T-helper 22 cell (primary cell): ENCODE measurements at places on chromosomes 7 and 10.
A peak's percentile ranks its signal among the peaks of the same experiment; 100 is the strongest.

- no peak for DNase-seq
Observed at GRCh38 chr10:69213591-69214311, 6.4 kb upstream of the HKDC1 start.

DNA sequence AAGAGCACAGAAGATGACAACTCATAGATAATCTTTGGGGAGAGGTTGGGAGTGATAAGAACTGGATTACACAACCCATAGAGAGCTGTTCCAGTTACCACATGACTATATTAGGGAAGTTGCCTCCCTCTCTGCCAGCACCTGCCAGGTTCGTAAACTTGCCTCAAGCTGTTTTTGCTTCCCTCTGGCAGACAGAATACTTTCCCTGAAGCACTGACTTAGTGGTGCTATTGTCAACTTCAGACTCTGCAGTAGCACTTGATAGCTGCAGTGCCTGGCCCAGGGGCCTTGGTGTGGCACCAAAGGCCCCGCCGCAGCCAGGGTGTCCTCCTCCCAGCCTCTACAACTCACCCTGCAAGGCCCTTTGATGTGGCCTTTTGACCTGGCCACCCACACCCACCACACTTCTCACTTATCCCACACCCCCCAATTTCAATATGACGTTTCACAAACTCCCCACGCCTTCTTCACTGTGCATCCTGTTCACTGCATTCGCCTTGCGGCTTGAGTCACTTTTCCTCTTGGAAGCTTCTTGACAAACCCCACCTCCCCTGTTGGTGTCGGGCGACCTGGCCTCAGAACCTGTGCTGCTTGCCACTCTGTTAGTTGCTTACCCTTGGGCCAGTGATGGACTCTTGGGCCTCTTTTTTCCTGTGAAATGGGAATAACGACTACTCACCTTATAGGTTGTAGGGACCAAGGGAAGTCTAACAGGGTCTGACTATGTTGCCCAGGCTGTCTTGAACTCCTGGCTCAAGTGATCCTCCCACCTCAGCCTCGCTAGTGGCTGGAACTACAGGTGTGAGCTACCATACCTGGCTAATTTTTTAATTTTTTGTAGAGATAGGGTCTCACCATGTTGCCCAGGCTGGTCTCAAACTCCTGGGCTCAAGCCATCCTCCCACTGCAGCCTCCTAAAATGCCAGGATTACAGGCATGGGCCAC is 50.2 kb upstream of the PODXL start:
- DNase-seq = no peak

- peak; percentile 30 for DNase-seq
Observed at GRCh38 chr7:77759294-77759889, 38.8 kb downstream of the TMEM60 start.

- DNase-seq = no peak
Observed at GRCh38 chr7:24921362-24921679, 58.7 kb downstream of the OSBPL3 start.

DNA sequence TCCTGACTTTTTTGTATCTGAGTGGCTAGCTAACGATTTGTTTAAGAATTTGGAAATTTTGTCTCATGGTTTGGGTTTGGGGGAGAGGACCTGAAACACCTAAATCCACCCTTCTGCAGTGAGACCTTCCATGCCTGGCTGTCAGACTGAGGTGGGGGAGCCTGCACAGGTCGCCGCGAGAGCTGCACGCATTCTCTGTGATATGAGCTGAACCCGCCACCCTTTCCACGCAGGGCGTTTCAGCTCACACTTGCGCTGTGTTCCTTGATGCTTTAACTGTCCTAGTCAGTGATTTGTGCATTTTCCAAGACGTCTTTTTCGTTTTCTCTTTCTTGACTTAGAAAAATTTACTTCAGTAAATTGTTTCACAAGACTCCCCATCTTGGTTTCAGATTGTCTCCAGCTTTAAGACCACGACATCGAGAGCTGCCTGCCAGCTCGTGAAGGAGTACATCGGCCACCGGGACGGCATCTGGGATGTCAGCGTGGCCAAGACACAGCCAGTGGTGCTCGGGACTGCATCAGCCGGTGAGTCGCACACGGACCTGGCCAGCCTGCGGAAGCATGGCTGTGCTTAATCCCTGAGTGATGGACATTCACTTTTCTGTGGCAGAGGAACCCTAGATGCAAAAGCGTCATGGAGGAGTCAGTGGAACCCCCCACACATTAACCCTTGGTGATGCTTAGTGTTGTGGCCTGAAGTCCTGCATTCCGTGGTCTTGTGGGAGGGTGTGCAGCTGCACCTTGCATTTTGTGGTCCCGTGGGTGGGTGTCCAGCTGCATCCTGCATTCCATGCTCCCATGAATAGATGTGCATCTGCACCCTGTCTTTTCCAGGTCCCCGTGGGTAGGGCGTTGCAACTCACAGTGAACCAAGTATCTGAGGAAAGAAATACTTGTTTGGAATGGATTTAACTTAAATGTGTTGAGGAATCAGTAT is 28.1 kb downstream of the WDR37 start:
- no peak for DNase-seq

DNA sequence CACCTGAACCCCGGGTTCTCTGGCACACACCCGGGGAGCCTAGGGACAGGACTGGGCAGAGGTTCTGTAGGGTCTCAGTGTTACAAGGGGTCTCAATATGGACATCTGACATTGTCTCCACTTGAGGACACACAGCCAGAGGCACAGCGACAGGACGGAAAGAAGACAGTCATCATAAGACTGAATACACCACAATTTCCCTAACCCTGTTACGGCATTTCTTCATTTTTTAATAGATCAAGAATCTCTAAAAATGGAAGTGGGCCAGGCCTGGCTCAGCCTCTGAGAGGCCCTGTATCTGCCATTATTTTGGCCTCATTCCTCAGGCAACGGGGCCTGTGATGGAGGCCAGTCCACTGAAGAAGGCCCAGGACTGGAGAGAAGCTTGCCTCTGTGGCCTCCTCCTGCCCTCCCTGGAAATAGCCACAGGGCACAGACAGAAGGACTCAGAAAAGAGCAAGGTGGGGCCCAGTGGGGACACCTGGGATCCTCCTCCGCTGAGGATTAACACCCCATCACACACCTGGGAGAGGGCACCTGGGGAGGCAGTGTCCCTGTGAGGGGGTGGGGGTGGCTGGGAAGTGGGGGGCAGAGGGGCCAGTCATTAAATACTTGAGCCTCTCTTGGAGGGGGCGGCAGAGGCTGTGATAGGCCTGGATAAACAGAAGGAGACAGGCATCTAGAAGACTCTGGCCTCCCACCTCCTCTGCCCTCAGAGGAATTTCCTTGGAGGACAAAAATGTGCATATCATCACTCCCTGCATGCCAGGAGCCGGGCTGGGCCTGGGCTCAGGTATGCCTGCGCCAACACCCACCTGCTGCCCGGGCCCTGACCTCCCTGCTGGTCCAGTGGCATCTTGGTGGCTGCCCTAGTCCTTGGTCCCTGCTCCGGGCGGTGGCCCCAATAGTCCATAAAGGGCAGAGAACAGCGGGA is 8.0 kb downstream of the SPOCK2 start:
- DNase-seq = no peak

DNA sequence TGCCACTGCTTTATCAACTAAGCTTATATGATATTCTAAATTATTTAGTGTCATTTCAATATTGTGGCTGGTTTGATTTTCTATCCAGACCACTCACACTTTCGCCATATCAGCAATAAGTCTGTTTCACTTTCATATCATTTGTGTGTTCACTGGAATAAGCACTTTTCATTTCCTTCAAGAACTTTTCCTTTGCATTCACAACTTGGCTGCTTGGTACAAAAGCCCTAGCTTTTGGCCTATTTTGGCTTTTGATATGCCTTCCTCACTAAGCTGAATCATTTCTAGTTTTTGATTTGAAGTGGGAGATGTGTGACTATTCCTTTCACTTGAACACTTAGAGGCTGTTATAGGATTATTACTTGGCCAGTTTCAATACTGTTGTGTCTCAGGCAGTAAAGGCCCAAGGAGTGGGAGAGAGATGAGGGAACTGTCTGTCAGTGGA is 120.9 kb upstream of the NAMPT start:
- no peak for DNase-seq

GRCh38 chr10:103605359-103606096 is 112.0 kb downstream of the NEURL1 start:
- no peak for DNase-seq

DNA sequence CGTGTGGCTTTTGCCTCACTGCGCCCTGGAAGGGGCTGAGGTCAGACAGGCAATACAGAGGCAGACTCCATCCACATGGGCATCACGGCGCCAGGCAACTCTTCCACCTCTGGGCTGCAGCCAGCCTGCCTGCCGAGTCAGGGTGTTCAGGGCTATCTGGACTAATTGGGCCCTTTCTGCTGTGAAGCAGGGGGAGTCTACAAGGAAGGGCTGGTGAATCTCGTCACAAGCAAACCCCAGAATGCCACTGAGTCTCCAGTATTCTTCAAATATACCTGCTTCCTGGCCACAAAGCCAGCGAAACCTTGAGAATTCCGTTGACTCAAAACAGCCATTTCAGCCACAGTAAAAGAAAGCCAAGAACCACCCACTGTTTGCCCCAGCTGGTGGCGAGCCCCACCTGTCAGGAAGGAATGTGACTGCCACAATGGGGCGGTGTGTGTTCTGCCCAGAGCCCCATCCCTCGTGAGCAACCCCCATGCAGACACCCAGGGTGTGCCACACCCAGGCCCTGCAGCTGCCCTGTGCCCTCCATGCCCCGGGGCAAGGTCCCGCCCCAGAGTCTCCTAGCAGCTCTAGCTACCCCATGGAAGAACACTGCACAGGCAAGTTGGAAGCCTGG is 117.3 kb downstream of the FAM53B start:
- peak; percentile 27 for DNase-seq

- no peak for DNase-seq
Observed at GRCh38 chr10:89121764-89122020, 85.4 kb downstream of the CH25H start.

DNA sequence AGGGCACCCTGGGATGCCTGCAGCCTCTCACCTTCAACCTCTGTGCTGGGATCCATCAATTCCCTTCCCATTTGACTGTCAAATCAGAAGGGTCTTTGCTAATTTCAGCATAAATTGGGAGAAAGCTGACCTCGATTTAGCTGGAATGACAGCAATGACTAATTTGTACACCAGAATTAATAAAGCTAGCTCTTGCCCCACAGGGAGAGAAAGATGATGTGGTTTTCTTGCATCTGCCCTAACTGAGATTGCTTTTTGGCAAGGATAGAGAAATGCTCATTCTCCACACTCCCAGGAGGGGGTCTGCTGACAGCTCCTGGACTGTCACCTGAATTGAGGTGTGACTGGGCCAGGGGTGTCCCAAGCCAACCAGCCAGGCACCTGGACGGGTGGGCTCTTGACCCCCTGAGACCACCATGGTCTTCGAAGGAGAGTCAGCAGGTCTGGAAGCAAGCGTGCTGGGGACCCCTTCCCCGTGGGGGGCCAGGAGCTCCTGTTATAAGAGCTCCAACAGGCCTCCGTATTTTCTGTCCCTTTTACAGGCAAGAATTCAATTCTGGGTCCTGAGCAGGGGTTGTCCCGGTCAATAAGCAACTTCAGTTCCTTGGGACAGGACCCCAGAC is 42.1 kb downstream of the RBM17 start:
- DNase-seq = no peak

DNA sequence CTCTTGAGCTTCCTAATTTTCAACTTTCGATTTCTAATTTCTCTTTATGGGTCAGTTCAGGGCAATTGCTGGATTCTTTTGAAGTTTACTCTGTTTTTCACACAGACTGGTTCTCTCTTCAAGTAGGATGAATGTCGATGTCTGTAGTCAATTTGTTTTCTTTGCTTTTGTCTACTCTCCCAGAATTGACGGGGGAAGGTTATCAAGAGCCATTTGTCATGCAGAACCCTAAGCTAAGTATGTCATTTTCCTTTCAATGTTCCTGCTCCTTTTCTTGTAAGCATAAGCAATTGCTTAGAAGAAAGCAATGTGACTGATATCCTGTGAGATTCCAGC is 53.7 kb downstream of the SLC39A12 start:
- DNase-seq = no peak

DNA sequence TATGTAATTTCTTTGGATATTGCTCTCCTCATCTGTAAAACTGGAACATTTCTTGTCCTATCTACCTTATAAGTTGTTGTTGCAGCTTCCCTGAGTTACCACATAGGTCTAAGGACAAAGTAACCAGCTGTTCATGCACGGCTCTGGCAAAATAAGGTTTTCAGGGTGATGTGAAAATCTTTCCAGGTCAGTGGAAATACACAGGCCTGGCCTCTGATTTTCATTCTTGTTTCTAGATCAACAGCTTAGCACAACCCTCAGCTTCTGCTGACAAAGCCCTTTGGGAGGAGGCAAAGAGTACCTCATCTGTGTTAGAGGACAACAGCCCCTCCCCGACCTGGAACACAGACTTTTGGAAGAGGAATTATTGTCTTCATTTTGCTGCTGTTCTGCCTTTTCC is 117.5 kb upstream of the AGK start:
- DNase-seq = no peak

GRCh38 chr7:135919071-135919841 is 57.9 kb downstream of the MTPN start:
- DNase-seq = no peak
